Muscle of leg (tissue), 16 donors: ENCODE measurements at places on chromosomes 16 and 17.

DNA sequence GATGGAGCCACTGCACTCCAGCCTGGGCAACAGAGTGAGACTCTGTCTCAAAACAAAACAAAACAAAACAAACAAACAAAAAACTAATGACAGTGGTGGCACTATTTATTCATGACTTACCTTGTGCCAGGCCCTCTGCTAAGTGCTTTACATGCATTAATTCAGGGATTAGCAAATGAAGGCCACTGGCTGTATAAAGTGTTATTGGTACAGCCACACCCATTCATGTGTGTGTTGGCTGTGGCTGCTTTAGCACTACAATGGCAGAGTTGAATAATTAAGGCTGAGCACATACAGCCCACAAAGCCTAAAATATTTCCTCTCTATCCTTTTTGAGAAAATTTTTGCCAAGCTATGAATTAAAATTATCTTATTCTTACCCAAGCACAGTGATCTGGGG, 531.8 kb upstream of the CDH5 start:
- DNase-seq = no peak
- H3K36me3 ChIP-seq = no peaks in the 10 kb centered on the region
- no peak overlapping the region for H3K4me3 ChIP-seq
- no peaks in the 10 kb centered on the region for H3K4me1 ChIP-seq
- H3K27me3 ChIP-seq = no peaks in the 10 kb centered on the region

- H3K27me3 ChIP-seq = no peaks in the 10 kb centered on the region
- H3K27ac ChIP-seq = peak overlapping the region; percentile 92
- no peaks in the 10 kb centered on the region for H3K36me3 ChIP-seq
These were observed 71.5 kb downstream of the GAS7 start for GRCh38 chr17:10126616-10127501.

- H3K27me3 ChIP-seq = peaks cover 97% of the 10 kb centered on the region
- H3K36me3 ChIP-seq = no peaks in the 10 kb centered on the region
- H3K27ac ChIP-seq = no peak overlapping the region
- H3K4me1 ChIP-seq = peaks cover 47% of the 10 kb centered on the region
- DNase-seq = peak; percentile 65
These were observed 421 bp upstream of the DLX4 start for GRCh38 chr17:49968405-49969133.

- DNase-seq = peak; percentile 63
- peaks cover 13% of the 10 kb centered on the region for H3K4me1 ChIP-seq
- no peaks in the 10 kb centered on the region for H3K27me3 ChIP-seq
- H3K27ac ChIP-seq = peak overlapping the region; percentile 63
- no peak overlapping the region for H3K4me3 ChIP-seq
These were observed 141.2 kb downstream of the AATF start for GRCh38 chr17:37089956-37090355.
